Urothelium cell line (cell line): ENCODE measurements at places on chromosomes 7 and 10.

- DNase-seq, result no peak
These were observed 45.2 kb downstream of the MCMBP start for GRCh38 chr10:119827430-119827829.

GRCh38 chr7:22487978-22488642 lies 11.9 kb downstream of the STEAP1B start:
- no peak for DNase-seq

GRCh38 chr10:10094691-10095090 lies 923.0 kb upstream of the CELF2 start:
- DNase-seq, result no peak

- peak; percentile 65 for DNase-seq
These were observed 15.2 kb upstream of the PPP2R2D start for GRCh38 chr10:131885391-131886165.

- peak; percentile 95 for DNase-seq
These were observed 11.4 kb downstream of the SERPINE1 start for GRCh38 chr7:101138213-101138870.

GRCh38 chr7:93430917-93431588 lies 143.5 kb downstream of the CALCR start:
- no peak for DNase-seq

- no peak for DNase-seq
These were observed 3.8 kb downstream of the MCM10 start for GRCh38 chr10:13165177-13165576.

DNA sequence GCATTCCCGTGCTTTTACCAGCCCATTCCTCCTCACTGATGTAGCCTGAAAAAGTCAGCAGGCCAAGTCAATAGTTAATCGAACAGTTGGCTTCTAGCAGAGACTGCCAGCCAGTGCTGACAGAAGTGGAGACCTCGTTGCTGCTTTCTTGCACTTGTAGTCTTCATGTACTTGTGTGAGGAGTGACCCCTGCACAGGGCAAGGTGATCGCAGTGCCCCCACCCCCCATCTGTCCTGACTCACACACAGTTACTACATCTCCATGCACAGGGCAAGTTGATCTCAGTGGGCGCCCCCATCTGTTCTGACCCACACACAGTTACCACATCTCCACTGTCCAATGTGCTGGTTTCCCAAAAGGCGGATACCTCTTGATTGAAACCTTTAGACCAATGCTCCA lies 34.2 kb downstream of the C10orf71 start:
- no peak for DNase-seq
